ENCODE measurements at places on chromosomes 16 and 17.

GRCh38 chr16:82011199-82011641 is at the start of gene SDR42E1:
Gene SDR42E1, minus strand, starts transcription at chr16:82011470. Its CDS starts 10,612 bp downstream, at chr16:82000858.
- DNase-seq, result no peak

DNA sequence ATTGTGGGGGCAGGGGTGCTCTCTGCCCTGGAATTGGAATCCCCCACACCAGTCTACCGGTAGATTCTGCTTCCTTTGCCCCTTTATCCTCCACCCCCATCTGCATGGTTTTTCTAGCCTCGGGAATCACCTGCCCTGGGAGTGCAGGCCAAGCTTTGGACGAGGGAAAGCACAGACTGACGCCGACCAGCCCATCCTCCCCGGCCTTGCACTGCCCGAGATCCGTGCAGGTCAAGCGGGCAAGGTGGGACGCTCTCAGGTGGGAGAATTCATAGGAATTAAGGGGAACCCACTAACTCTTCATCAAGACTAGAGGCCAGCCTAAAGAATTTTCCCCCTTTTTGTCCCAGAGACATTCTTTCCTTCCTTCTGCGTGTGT is 9.9 kb upstream of the HOXB13 start:
- DNase-seq, result no peak

- no peak for DNase-seq
Observed at GRCh38 chr16:7597677-7598076, 265.0 kb downstream of the RBFOX1 start.

DNA sequence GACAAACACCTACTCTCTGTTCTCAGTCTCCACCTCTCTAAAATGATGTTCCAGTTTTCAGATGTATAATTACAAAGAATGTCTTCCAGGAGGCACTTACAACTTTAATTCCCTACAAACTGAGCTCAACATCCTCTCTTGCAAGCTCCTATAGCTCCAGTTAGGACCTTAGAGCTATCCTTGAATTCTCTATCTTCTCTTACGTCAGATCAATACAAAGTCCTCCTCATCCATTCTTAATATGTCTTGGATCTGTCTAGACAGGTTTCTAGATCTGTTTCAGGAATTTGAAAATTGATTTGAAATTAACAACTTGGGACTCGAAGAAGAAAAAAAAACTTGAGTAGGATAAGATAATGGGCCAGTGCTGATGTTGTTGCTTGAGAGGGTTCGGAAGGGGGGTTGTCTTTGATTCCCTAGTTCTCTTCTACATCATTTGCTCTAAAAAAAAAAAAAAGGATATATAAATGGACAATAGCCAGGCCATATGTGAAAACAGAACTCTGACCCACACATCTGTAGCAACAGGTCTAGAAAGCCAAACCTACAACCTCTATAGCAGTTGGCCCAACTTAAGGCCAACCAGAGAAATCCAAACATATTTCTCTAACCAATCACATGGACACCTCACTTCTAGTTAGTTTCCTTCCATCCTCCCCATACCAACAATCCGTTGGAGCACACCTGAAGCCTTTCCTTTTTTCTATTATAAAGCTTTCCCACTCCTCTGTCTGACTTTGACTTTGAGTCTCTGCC is 746 bp upstream of the APOH start:
- no peak for DNase-seq

GRCh38 chr17:68512960-68513474 is 787 bp downstream of the PRKAR1A start:
- no peak for DNase-seq

GRCh38 chr16:15601212-15601879 is 41.6 kb downstream of the MARF1 start:
- no peak for DNase-seq
